NCI-H774 (cell line): ENCODE measurements at places on chromosomes 6 and 20.
A peak's percentile ranks its signal among the peaks of the same experiment; 100 is the strongest.

DNA sequence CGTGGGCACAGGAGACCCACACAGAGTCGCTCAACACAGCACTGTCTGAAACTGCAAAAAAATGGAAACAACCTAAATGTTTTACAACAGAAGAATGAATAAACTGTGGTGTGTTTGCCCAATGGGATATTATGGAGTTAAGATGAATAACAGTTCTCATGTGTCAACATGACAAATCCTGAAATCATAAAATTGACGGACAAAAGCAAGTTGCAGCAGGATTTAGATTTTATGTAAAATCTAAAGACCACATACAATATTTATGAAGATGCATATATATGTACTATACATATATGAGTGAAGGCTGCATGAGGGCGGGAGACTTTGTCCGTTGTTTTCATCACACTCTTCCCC, 79.7 kb downstream of the GRM4 start:
- DNase-seq, result no peak

DNA sequence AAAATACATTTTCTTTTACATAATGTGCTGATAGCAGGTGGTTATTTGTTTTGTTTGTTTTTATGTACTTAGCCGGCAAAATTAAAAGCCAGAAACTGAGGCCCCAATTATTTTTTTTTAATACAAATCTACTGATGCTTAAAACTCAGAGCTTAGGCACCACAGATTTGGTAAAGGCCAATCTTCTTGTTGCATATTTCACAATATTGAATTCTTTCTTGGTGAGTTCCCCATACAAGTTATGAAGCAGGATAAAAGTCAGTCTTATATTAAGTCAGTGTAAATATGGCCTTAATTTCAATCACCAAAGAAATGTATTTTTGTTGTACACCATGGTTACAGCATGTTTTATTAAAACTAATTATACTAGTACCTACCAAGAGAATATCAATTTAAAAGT, 16.3 kb upstream of the ZDHHC14 start:
- no peak for DNase-seq

DNA sequence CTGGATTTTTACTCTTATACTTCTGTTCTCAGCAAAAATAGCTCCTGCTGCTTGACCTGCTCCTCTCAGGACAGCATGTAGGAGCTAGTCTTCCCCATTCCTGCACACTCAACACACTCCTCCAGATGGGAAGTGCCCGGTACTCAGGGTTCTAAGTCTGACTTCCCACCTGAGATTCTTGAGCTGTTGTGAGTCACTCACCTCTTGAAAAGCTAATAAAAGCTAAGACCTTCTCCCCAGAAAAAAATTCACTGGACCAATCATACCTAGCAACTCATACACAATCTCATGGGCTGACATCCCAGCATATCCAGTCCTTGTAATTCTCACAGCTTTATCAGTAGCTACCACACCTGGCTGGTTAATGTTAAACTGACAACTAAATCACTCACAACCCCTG, 53.5 kb downstream of the TRPC4AP start:
- DNase-seq, result no peak

- DNase-seq, result no peak
Observed at GRCh38 chr6:146359131-146359530, 184.5 kb upstream of the RAB32 start.

GRCh38 chr6:105036351-105036750, 79.4 kb downstream of the LIN28B start:
- no peak for DNase-seq

GRCh38 chr6:95227351-95227750, 350.0 kb upstream of the MANEA start:
- DNase-seq, result no peak

GRCh38 chr20:50089140-50089786, 23.7 kb downstream of the UBE2V1 start:
- no peak for DNase-seq

- no peak for DNase-seq
Observed at GRCh38 chr20:8901237-8902025, 167.5 kb upstream of the PLCB4 start.

- peak; percentile 6 for DNase-seq
Observed at GRCh38 chr6:167013067-167013466, 13.9 kb downstream of the CEP43 start.

DNA sequence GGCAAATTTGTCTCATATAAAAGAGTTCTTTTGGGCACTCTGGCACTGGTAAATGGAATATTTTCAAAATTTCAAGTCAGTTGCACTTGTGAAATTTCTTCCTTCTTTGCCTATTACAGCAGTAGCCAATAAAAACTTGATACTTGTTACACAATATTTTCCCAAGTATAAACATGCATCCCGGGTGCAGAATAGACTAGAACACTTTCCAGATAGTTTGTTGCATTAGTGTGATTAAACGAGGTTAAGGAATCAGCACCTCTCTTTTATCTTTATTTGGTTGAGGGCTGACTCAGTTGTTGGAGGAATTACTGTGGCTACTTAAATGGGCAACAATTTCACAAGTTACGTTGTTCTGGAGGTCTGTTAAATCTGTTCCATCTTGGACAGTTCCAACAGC, 467.5 kb downstream of the CDKAL1 start:
- no peak for DNase-seq

DNA sequence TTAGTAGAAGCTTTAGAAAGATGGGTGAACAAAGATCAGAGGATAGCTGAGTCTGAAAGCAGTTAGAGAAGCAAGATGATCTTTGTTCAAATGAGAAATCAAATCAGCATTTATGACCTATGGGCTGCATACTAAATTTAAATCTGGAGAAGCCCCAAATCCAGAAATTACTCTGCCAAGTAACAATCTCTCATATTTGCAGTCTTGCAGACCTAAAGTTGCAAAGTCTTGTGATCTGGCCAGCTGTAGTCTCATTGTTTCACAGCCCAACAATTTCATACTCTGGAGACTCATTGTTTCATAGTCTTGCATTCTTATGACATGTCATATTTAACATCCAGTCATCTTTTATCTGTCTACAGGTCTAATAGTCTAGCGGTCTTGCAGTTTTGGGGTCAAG, 364.9 kb upstream of the RSPO3 start:
- DNase-seq, result no peak

DNA sequence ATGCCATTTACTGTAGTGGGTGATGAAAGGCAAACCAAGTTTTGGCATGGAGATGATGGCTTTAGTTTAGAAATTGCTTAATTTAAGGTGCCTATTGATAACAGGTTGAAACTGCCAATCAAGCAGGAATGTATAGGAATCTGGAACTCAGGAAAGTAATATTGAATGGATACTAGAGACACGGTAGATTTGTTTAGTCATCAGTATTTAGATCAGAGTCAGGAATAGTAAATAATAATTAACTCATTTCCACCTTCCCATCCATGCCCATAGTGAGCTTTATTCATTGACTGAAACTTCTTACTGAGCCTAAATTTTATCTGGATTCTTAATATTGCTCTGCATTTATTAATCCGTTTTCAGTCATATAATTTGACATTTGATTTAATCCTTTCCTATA, 500.3 kb downstream of the NKAIN2 start:
- DNase-seq, result no peak

- no peak for DNase-seq
Observed at GRCh38 chr20:31821427-31821826, 2.3 kb downstream of the MYLK2 start.

DNA sequence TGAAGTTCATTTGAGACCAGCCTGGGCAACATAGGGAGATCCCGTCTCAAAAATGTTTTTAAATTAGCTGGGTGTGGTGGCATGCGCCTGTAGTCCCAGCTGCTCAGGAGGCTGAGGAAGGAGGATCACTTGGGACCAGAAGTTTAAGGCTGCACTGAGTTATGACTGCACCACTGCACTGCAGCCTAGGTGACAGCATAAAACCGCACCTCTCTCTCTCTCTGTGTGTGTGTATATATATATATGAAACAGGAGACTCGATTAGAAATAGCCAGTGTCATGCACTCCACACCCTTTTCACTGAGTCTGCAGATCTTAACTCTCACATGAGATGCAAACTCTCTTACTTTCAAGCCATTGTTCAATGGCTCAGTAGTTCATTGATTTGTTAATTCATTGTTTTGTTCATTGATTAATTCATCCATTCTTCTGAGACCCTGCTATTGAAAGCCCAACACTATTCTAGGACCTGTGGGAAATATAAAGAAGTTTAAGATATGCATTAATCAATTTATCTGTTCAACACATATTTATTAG, 52.4 kb upstream of the MRPS10 start:
- no peak for DNase-seq
